T follicular helper cell (primary cell): ENCODE measurements at places on chromosomes 6 and 20.

DNA sequence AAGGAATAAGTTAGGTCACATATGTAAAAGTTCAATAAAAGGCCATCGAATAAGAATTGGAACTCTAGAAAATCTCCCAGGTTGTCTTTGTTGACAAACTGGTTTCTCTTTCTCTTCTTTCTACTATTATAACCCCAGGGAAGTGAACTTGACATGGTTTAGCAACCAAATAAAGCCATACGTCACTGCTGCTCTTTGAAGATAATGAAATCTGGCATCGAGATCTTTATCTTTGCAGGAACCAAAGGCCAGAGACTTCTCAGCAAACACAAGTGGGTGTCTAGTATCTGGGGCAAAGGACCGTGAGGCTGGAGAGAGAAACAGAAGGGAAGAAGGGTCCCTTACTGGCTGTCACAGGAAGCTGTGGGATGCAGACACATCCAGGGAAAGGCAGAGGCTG, 286.7 kb upstream of the CDYL start:
- DNase-seq = no peak

GRCh38 chr20:51220293-51220706, 197.4 kb upstream of the KCNG1 start:
- DNase-seq = peak; percentile 15

GRCh38 chr20:9253006-9253539, 184.2 kb downstream of the PLCB4 start:
- DNase-seq = no peak

DNA sequence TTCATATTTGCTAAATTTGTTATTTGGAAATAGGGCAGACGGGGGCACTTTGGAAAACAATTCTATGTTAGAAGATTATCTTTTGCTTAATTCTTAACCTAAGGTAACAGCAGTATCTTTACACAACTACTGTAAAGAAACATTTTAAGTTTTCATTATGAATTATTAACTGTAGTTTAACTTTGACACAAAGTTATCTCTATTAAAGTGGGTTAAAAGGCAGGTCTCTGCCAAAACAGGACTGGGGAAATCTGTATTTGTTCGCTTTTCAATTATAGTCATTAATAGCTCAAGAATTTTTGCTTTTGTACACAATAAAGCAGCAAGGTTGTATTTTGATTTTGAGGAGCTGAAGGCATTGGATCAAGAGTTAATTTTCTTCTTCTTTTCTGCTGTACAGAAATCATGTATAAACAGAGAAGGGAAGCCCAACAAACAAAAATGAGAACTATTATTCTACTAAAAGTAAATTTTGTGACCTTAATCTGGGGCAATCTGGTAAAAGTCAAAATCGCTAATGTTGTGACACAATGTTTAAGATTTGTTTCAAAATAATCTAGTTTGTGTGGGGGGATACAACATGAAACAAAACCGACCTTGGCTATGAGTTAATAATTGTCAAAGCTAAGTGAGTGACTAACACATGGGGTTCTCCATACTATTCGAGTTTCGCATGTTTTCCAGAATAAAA, 2.9 kb downstream of the STAU1 start:
- DNase-seq = no peak

GRCh38 chr6:18823782-18824386, 436.7 kb downstream of the RNF144B start:
- DNase-seq = no peak

DNA sequence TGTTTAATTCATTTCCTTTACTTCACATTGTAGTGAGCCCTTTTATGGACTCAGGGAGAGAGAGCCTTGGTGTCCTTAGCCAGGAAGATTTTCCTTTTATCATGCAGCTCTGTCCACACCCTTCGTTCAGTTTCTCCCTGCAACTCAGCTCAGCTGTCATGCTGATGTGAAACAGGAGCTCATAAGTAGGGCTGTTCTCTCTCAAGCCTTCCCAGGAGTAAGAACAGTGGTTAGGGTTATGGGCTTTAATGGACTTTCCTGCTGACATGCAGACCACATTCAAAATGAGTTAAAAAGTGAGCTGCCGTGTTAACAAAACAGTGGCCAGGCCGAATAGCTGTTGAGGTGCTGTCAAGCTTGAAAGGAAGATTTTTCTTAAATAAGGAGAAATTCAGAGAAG, 104.1 kb downstream of the BCKDHB start:
- DNase-seq = no peak

DNA sequence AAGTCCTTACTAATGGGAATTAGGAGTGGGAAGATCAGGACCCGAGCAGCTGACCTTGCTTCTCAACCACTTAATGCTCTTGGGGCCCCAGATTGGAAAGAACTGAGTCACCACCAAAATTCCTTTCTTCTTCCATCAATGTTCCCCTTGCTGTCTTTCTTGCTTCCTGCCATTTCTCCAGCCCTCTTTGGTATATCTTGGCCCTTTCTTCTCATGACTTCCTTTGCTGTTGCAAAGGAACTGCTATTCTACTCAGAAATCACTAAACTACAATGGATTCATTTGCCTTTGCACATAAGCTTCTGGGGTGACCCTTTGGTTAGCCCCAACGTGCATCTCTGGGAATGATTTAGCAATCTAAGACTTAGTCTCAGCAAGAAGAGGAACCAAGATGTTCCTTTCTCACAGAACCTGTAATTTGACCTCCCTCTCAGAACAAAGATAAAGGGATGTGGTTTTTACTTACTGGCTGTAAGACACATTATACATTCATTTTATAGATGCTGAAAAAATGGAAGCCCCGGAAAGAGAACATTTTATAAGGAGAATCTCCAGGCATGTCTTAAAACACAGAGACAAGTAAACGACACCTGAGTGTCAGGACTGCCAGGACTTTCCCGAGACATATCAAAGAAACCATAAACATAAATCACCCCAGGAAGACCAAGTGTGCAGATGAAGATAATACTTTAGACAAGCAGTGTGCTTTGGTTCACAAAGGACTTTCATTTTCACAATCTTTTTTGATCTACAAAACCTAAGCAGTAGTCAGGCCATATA, 99.0 kb upstream of the TNFAIP3 start:
- no peak for DNase-seq

GRCh38 chr20:13231031-13231752, 10.1 kb downstream of the ISM1 start:
- peak; percentile 38 for DNase-seq

GRCh38 chr20:1323830-1324597, 4.9 kb downstream of the SDCBP2 start:
- DNase-seq = no peak
